ENCODE measurements at places on chromosomes 4 and X. TPM values are rescaled to one million over a fixed set of nuclear protein-coding genes. Genes with fewer than 3 reads are reported as not detected.

Gene ADAMTS3
- not detected for total RNA-seq

Gene IL3RA
- total RNA-seq: not detected

Gene AFP
- not detected for total RNA-seq

Gene HAND2
- total RNA-seq: not detected

Gene TKTL2
- total RNA-seq: not detected

Gene FAM53A
- 2.4 TPM for total RNA-seq

Gene PDHA2
- total RNA-seq: not detected

Gene PAGE1
- not detected for total RNA-seq

Gene NIPAL1
- total RNA-seq: 16.5 TPM

Gene FOXP3
- total RNA-seq: not detected

Gene VEGFD
- 0.08 TPM for total RNA-seq

Gene MSN
- total RNA-seq: 120 TPM

All from HT-29 (cell line).